ENCODE measurements at places on chromosomes 16 and 17. TPM values are rescaled to one million over a fixed set of nuclear protein-coding genes. Genes with fewer than 3 reads are reported as not detected.

DNA sequence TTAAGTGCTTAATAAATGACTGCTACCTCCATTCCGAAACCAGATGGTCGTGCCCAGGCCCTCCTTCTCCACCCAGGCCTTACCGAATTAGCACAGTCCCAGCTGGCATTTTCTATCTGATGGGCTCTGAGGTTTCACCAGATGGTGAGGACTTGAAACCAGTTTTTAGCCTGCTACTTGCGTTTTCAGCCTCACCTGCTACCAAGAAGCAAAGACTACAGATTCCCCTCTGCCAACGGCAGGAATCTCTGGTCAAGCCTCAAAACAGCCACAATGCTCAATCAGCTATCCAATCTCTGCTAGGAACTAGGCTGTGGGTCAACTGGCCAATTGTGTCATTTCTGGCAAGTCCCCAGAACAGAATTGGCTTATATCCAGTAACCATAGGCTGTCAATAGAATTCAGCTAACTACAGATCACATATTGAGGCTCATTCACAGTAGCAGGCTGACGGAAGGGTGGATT is 11.7 kb downstream of the PECAM1 start:
- no peak for DNase-seq
- no peak overlapping the region for H3K4me3 ChIP-seq
- no peaks in the 10 kb centered on the region for H3K27me3 ChIP-seq
- H3K36me3 ChIP-seq = no peaks in the 10 kb centered on the region
- H3K27ac ChIP-seq = peak overlapping the region; percentile 83

DNA sequence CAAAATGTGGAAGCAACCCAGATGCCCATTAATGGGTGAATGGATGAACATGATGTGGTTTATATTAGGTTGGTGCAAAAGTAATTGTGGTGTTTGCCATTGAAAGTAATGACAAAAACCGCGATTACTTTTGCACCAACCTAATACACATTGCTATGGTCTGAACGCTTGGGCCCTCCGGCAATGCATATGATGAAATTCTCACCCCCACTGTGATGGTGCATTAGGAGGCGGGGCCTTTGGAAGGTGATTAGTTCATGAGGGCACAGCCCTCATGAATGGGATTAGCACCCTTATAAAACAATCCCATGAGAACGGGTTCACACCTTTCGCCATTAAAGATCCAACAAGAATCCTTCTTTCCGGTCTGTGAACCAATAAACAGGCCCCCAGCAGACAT is 25.3 kb upstream of the PRM1 start:
- DNase-seq = no peak
- H3K4me1 ChIP-seq = no peaks in the 10 kb centered on the region
- H3K27ac ChIP-seq = no peak overlapping the region
- no peak overlapping the region for H3K4me3 ChIP-seq
- no peaks in the 10 kb centered on the region for H3K27me3 ChIP-seq
- H3K36me3 ChIP-seq = no peaks in the 10 kb centered on the region

DNA sequence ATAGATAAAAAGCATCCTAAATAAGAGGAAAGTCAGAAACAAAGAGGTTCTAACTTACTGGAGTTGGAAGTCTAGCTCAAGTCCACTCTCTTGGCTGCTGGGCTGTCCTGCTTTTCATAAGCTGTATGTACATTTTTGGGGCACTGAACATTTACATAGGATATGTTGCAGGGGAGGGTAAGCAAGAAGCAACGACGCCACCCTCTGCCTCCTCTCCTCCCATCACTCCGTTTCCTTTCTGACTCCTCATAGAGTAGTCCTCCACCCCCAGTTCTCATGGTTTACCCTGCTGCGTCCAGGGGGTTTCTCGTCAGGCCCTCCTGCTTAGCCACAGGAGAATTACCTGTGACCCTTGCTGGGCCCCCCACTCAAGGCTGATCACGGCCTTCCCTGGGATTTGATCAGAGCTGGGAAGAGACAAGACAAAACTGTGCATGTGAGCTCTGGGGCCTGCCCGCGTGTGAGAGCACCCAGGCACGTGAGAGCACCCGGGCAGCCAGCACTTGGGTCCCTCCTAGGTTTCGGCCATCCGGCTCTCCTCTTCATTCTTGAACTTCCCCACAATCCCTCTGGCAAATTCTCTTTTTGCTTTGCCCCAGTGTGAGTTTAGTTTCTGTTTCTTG is 37.1 kb downstream of the TMEM11 start:
- no peaks in the 10 kb centered on the region for H3K27me3 ChIP-seq
- H3K4me1 ChIP-seq = peaks cover 33% of the 10 kb centered on the region
- DNase-seq = no peak
- H3K36me3 ChIP-seq = no peaks in the 10 kb centered on the region

- peaks cover 24% of the 10 kb centered on the region for H3K4me1 ChIP-seq
- H3K27ac ChIP-seq = peak overlapping the region; percentile 91
- peak overlapping the region; percentile 82 for H3K4me3 ChIP-seq
Observed at GRCh38 chr17:36485805-36486203, 677 bp upstream of the ZNHIT3 start.

- peaks cover 73% of the 10 kb centered on the region for H3K4me1 ChIP-seq
- peak overlapping the region; percentile 70 for H3K27ac ChIP-seq
- no peak overlapping the region for H3K4me3 ChIP-seq
- no peak for DNase-seq
Observed at GRCh38 chr16:89422905-89423630, 67.3 kb downstream of the ANKRD11 start.

NLRC3 gene
- 0.11 TPM for total RNA-seq

FOXL1 gene
- 3.9 TPM for total RNA-seq

Data from gastrocnemius medialis (tissue), 4 donors.